Breast epithelium (tissue), 4 donors: ENCODE measurements at places on chromosomes 1 and 21. TPM values are rescaled to one million over a fixed set of nuclear protein-coding genes. Genes with fewer than 3 reads are reported as not detected.
A peak's percentile ranks its signal among the peaks of the same experiment; 100 is the strongest.

DNA sequence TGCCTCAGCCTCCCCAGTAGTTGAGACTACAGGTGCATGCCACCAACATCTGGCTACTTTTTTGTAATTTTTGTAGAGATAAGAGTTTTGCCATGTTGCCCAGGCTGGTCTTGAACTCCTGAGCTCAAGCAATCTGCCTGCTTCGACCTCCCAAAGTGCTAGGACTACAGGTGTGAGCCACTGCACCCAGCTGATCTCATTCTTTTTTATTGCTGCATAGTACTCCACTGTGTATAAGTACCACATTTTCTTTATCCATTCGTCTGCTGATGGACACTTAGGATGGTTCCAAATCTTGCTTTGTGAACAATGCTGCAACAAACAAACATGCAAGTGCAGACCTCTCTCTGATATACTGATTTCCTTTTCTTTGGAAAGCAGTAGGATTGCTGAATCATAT lies 59.5 kb downstream of the UROD start:
- no peak for DNase-seq

DNA sequence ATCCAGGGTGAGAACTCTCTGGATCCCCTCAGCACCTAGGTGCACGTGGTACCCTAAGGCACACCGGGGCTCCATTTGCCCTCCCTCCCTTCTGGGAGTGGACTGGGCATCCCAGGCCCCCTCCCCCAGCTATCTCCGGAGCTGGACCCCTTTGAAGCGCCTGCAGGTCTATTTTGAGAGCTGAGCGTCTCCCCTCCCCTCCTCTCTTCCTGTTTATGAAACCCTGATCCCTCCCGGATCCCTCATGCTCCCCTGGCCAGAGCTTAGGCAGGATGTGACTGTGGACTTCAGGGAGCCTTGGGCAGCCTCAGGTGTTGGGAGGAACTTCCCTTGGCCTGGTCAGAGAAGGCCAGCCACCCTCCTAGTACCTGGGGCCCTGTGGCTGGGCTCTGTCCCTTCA lies 10.2 kb downstream of the RPS6KA1 start:
- DNase-seq: no peak

The SYT14 gene
- not detected for total RNA-seq

- peak; percentile 20 for DNase-seq
Measured at GRCh38 chr1:2643414-2644077, 10.7 kb upstream of the MMEL1 start.

The TMOD4 gene
- total RNA-seq: 0.73 TPM

The ANGPTL7 gene
- 20.0 TPM for total RNA-seq

The LRRC7 gene
- total RNA-seq: not detected

- no peak for DNase-seq
Measured at GRCh38 chr1:48803474-48803873, 26.8 kb upstream of the BEND5 start.

GRCh38 chr1:54340434-54340833 lies 65.8 kb downstream of the SSBP3 start:
- DNase-seq: no peak

DNA sequence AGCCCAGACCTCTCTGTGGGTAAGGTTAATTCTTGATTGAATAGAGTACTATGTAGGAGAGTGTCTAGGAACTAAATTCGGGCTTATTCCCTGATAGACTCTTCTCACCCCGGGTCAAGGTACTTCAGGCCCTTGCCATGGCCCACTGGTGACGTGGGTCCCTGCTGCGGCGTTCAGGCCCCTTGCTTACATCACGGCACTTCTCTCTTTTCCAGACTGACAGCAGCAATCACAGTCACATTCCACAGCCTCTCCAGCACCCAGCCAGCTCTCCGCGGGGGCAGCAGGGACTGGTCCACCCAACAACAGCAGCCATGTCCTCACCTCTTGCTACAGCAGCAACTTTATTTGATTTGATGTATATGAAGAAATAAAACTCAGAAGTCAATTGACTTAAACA lies 401.2 kb upstream of the VAMP3 start:
- DNase-seq: no peak

DNA sequence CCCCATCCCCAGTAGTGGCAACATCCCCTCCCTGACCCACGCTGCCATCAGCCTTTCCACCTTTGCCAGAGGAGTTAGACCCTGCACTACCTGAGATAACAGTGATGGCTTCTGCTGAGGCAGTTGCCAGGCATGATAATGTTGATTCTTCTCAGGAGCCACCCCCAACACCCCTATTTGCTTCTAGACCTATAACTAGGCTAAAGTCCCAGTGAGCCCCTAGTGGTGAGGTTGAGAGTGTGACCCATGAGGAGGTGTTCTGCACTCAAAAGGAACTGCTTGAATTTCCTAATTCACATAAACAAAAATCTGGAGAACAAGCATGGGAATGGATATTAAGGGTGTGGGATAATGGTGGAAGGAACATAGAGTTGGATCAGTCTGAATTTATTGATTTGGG lies 159.6 kb upstream of the COL11A1 start:
- no peak for DNase-seq

The COL6A1 gene
- total RNA-seq: 137 TPM

GRCh38 chr1:222886878-222887351 lies 72.1 kb downstream of the DISP1 start:
- DNase-seq: no peak

GRCh38 chr21:14876524-14876840 lies 188.3 kb downstream of the NRIP1 start:
- DNase-seq: no peak

The RPRD2 gene
- total RNA-seq: 20.3 TPM

DNA sequence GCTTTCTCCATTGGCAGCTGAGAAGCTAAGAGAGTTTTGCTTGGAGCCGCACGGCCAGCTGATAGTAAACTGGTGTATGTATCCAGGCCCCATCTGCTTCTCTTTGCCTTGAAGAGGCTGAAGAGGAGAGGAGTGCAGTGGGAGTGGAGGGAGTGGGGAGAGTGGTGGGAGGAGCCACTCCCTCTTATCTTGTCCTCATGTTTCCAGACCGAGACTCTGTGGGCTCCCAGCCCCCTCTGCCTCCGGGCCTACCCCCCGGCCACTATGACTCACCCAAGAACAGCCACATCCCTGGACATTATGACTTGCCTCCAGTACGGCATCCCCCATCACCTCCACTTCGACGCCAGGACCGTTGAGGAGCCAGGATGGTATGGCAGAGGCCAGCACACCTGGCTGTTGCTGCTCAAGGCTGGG lies 6.0 kb upstream of the LRRC71 start:
- no peak for DNase-seq

DNA sequence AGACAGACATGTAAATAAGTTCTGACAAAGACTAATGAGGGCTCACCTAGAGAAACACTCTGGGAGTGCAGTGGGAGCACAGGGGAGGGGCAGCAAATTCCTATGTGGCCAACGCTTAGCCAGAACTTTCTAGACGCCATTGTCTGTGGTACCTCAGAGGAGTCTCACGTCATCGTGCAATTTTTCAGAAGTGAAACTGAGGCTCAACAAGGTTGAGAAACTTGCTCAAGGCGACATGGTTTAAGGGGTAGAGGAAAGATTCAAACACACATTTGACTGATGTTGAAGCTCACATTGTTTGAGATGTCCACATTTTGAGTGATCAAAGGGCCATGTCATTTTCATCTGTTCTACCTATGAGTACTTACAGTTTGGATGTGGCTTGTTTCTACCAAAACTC lies 152.6 kb upstream of the LMO4 start:
- no peak for DNase-seq

The JAM2 gene
- 11.9 TPM for total RNA-seq

DNA sequence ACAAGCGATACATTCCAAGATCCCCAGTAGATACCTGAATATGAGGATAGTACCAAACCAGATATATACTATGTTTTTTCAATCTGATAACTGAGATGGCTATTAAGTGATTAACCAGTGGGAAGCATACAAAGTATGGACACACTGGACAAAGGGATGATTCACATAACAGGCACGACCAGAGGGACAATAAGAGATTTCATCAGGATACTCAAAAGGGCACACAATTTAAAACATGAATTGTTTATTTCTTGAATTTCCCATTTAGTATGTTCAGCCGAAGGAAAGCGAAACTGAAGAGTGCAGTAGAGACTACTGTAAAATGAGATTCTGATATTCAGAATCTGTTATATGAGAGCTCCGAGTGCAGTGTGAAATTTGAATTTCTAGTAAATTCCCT lies 10.6 kb downstream of the ZZZ3 start:
- DNase-seq: no peak

GRCh38 chr1:116113615-116114014 lies 2.4 kb downstream of the MAB21L3 start:
- no peak for DNase-seq

DNA sequence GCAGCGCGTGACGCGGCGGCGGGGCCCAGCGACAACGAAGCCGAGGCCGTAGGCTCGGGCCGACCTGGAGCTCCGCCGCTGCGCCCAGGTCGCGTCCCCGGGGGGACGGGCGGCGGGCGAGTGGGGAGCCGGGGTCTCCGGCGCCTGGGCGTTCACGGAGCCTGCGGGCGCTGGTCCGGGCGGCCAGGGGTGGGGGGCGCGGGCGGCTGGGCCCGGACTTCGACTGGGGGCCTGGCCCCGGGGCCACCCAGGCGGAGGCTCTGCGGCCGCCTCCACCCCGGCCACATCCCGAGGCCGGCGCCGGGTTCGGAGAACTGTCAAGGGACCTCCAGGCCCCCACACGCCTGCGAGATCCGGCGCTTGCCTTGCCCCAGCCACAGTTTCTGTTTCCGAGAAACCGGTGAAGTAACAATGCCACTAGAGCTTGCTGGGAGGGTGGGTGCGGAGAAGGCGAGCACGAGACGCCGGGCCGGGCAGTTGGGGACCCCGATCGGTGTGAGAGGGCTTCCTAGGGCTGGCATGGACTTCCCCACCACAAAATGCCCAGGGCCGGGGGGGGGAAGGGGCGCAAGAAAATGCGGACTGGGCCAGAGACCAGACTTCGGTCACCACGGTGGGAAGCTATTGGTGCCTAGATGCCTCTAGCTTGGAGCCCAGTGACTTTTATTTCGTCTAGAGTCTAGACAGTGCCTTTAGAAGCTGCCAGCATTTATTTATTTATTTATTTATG lies 501 bp downstream of the FBXO6 start:
- no peak for DNase-seq

The OR6N1 gene
- not detected for total RNA-seq

- DNase-seq: no peak
Measured at GRCh38 chr1:12417389-12417788, 187.6 kb downstream of the VPS13D start.

DNA sequence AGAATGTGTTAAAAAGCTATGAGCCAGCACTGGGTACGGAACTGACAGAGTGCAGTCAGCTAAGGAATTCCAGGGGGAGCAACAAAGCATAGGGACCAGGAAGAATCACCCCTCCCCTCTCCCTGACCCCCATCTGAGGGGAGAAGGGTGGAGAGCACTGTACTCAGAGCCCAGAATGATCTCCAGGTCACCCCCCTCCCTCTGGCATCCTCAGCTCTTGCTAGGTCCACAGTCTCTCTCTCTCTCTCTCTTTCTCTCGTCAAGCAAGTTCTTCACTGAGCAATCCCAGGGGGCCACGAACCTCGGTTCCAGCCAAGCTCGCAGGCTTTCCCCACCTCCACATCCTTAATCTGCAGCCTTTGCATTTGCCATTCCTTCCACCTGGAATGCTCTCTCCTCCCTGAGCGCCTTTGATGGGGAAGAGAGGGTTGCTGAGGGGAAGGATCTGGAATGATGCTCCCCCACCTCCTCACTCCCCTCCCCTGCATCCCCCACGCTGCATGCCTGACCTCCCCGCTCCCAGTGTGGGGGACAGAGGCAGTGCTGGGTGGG lies 6.7 kb upstream of the WASF2 start:
- DNase-seq: no peak

GRCh38 chr1:61056573-61057439 lies 25.6 kb upstream of the NFIA start:
- DNase-seq: no peak

GRCh38 chr1:229065613-229066012 lies 205.3 kb upstream of the RAB4A start:
- no peak for DNase-seq

The CDC14A gene
- 16.5 TPM for total RNA-seq

GRCh38 chr1:119906927-119907652 lies 10.8 kb upstream of the ADAM30 start:
- no peak for DNase-seq
